Bronchial epithelial cell (primary cell): ENCODE measurements at places on chromosomes 6 and 20. TPM values are rescaled to one million over a fixed set of nuclear protein-coding genes. Genes with fewer than 3 reads are reported as not detected.
A peak's percentile ranks its signal among the peaks of the same experiment; 100 is the strongest.

DNA sequence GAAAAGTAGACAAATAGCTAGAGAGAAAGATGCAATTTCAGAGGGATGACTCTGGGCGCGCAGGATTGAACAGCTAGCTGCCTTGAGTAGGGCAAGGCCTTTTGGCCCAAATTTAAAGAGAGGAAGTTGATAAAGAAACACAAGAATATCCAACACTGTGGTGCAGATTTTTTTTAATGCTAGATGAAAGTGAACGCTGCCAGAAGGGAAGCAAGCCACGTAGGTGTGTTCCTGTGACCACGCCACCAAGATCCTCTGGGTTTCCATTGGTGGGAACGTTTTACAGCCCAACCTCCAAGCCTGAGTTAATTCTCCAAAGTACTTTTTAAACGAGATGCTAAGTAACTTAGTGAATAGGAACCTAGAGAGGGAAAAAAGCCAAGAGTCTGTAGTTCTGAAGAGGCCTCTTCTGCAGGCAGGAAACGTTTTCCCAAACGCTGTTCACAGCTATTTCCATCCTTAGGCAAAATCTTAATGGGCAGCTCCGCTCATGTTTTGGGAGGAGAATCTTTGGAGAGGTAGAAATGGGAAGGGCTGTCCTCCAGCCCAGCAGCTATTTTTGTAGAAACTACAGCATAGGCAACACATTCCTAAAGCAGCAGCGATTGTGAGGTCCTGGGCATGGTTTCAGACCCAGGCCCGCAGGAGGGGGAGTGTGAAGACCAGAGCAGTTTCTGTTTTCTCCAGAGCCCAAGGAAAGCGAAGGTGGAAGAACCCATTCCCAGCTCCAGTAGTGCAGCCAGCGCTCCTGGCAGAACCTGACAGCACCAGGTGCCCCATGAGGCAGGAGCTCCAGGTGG, 8.2 kb downstream of the LY86 start:
- DNase-seq = no peak

The DEFB115 gene
- total RNA-seq = not detected in 2 replicates

DNA sequence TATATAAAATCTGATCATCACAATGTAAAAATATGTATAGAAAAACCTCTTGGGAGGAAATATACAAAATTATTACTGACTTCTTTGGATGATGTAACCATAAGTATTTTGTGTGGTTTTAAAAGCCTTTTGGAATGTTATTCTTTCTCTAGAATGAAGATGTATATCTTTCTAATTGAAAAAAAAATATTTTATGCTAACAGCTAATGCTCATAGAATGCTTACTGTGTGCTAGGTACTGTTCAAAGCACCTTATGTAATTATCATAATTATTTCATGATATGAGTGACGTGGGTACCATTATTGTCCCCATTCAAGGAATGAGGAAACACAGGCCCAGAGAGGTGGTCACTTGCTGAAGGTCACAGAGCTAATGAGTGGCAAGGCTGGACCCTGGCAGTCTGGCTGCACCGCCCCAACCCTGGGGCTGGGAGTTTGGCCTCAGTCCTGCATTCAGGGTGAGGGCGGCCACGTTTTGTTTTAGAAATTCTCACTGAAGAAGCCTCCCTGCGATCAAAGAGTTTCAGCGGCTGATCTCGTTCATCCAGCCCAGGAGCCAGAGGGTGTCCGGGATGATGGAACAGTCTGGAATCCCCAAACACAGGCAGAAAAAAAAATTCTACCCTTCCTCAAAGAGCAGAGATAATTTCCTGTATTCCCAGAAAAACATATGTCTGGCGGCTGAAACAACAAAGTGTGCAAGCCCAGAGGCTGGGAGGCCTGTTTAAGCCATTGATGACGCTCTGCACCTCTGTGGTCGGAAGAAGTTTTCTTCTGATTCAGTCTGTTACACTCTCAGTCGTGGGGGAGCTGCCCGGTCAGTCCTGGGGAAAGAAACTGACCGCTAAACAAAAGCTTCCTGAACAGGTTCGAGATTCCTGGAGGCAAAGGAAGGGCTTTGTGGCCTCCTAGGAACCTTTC, 37.3 kb downstream of the TFEB start:
- no peak for DNase-seq

GRCh38 chr6:140956571-140957369, 1176.0 kb upstream of the GJE1 start:
- peak; percentile 28 for DNase-seq

DNA sequence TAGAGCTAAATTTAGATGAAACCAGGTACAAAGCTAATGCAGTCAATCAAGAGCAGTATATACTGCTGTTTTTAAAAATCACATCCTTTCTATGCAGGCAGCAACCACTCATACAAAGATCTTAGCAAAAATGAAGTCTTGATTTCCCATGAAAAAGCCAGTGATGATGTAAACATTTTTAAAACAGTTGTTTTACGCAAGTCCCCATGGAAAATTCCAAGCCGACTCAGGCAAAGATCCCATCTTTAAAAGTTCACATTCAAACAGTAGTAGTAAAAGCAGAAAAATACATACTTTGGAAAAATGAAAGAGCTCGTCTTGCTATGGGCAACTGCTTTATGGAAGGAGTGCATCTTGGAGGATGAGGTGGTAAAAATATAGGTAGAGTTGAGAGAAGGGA, 84.0 kb downstream of the RCAN2 start:
- no peak for DNase-seq
